ENCODE measurements at places on chromosomes 1 and 21. TPM values are rescaled to one million over a fixed set of nuclear protein-coding genes. Genes with fewer than 3 reads are reported as not detected.

The SLC5A9 gene
- not detected for total RNA-seq

The KIF17 gene
- total RNA-seq: 0.33 TPM

The LCE1E gene
- total RNA-seq: not detected

The DCST1 gene
- not detected for total RNA-seq

The PRELP gene
- 0.46 TPM for total RNA-seq

The FNDC5 gene
- total RNA-seq: not detected

The LAMB3 gene
- total RNA-seq: 2.0 TPM

The OPRD1 gene
- 1.7 TPM for total RNA-seq

The GMEB1 gene
- 12.0 TPM for total RNA-seq

The HMGCS2 gene
- not detected for total RNA-seq

The CACNA1S gene
- not detected for total RNA-seq

The CXADR gene
- 19.3 TPM for total RNA-seq

The FMO4 gene
- total RNA-seq: 13.1 TPM

The PLEKHN1 gene
- not detected for total RNA-seq

The TNFRSF8 gene
- not detected for total RNA-seq

The HFM1 gene
- 1.5 TPM for total RNA-seq

The DDR2 gene
- 41.0 TPM for total RNA-seq

The S100A9 gene
- not detected for total RNA-seq

The MARK1 gene
- total RNA-seq: 1.7 TPM

The CNR2 gene
- total RNA-seq: not detected

The ANGPTL7 gene
- 0.36 TPM for total RNA-seq

The GSTM5 gene
- total RNA-seq: 0.33 TPM

The TNFRSF9 gene
- total RNA-seq: not detected

The WNT3A gene
- total RNA-seq: not detected

The FLVCR1 gene
- total RNA-seq: 17.0 TPM

The ELF3 gene
- under 0.01 TPM for total RNA-seq

The EPHA2 gene
- total RNA-seq: 5.2 TPM

The LCE1C gene
- total RNA-seq: not detected

The AK4 gene
- total RNA-seq: 1.3 TPM

The VAV3 gene
- 1.00 TPM for total RNA-seq

All from melanocyte of skin (primary cell).